Hematopoietic multipotent progenitor cell treated with erythropoietin and hydrocortisone succinate and interleukin-3 and kit ligand, for 17 days (in vitro differentiated cells): ENCODE measurements at places on chromosomes 3 and 15.

GRCh38 chr3:157122116-157122515, 37.8 kb downstream of the CCNL1 start:
- no peak for DNase-seq

GRCh38 chr15:91821458-91821857, 32.0 kb upstream of the SLCO3A1 start:
- no peak for DNase-seq

DNA sequence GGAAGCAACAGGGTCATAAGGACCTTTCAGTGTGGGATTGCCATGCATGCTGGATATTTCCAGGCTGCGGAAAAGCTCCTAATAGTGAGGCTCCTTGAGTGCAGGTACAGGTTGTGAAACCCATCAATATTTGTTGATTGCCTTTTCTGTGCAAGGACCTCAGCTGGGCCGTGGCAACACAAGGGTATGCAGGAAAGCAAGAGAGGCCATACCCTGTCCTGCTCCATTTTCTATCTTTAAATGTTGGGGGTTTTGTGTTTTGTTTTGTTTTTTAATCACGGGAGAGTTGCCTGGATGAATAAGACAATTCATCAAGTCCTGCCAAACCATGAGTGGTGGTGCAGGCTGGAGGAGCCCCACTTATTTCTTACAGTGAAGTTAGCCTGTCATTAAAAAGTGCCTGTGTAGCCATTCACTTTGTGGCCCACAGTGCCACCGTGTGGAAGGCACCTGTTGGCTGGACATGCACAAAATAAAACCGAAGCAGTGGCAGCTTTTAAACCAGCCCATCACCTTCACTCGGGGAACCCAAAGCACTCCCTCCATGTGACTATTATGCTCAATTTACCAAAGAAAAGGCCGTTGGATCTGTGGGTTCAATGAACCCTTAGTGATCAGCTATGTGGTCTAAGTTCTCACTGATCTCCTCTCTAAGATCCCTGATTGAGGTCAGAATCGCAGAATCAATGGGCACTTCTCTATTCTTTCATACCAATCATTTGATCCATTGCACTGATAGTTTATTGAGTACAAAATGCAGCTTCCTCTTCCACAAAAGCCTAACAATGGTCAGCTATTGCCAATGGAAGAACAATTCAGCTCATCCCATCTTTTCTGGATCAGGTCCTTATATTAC, 42.2 kb downstream of the CLDN18 start:
- DNase-seq, result peak; percentile 6

DNA sequence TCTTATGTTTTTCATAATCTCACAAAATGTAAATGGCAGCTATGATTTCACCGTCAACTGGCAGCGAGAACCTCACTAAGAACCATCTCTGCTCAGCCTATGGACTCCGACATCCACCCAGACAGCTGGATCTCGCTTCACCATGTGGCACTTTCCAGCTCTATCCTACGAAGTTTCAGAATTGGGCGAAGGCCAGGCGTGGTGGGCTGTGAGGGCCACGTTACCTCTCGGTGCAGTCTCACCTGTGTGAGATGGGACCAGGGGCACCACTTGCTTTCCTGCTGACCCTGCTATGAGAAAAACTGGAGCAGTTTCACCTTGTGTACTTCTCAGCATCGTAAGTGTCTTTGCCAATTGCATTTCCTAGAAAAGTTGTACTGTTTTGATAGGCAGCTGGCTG, 32.3 kb downstream of the CHDH start:
- DNase-seq, result no peak

- DNase-seq, result no peak
Observed at GRCh38 chr15:91182101-91182500, 82.0 kb downstream of the SV2B start.
